Nephron progenitor cell (in vitro differentiated cells): ENCODE measurements at places on chromosomes 4 and X.

DNA sequence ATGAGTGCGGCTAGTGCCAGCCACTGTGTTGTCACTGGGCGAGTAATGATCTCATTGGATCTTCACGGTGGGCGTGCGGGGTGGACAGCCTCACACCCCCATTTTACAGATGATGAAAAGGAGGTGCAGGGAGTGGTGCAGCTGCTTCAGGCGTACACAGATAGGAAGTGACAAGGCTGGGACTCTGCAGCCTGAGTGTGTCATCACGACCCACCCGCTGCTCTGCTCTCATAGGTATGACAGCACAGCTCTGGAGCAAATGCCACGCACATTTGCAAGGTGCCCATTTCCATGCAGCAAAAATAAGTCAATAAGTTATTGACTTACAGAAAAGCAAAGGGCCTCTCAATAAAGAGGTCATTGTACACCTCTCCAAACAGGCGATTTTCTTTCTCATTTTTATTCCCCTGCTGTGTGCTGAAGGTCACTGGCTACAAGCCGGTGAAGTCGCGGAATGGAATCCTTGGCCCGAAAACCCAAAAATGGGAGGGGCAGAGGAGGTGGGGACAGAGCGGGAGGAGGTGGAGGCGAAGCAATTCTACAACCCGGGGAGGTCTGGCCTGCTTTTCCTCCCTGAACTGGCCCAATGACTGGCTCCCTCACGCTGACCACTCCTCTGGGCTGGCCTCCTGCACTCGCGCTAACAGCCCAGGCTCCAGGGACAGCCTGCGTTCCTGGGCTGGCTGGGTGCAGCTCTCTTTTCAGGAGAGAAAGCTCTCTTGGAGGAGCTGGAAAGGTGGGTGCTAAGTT is at the start of gene SOD3:
TSS of gene SOD3 (plus strand) at position 658 of the 750 bp plus-strand sequence. CDS start 3,949 bp downstream, outside the sequence.
- DNase-seq, result peak; percentile 67

DNA sequence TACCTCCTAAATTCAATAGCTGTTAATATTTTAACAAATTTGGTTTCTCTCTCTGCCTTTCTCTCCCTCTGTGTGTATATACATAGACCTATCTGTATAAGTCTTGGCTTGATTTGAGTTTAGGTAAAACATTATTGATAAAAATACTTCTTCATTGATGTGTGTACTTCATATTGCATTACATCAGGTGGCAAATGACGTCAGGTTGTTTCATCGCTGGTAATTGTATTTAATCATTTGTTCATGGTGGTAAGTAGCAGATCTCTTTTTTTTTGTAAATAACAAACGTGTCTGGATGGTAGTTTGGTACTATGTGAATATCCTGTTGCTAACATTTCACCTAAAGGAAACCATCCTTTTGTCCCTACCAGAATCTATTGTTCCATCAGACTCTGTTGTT is 55.1 kb downstream of the GALNT7 start:
- no peak for DNase-seq

GRCh38 chr4:16238327-16238726 is 12.1 kb upstream of the TAPT1 start:
- no peak for DNase-seq

- DNase-seq, result no peak
These were observed 37.4 kb downstream of the GPC3 start for GRCh38 chrX:133947996-133948395.

DNA sequence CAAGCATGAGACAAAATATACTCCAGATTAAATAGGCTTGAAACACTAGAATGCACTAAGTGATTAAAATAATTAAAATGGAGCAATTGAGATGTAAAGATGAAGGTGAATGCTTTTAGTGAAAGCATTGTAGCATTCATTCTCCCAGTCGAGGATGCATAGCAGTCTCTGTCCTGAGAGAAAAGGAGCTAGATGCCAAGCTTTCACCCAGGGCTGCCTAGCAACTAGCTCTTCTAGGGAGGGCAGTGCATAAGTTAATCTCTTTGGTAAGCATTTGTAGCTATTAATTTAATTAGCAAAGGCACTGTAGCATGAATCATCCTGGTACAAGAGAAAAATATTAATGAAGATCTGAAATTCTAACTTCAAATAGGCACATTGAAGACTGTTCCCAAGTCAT is 1014.8 kb downstream of the C4orf33 start:
- DNase-seq, result no peak
